ENCODE measurements at places on chromosomes 7 and 10.
A peak's percentile ranks its signal among the peaks of the same experiment; 100 is the strongest.

- peak; percentile 21 for DNase-seq
Observed at GRCh38 chr10:34655286-34656170, 159.6 kb downstream of the PARD3 start.

- no peak for DNase-seq
Observed at GRCh38 chr10:971613-972012, 16.6 kb upstream of the GTPBP4 start.

- DNase-seq, result no peak
Observed at GRCh38 chr10:68856352-68856751, 29.0 kb downstream of the STOX1 start.

GRCh38 chr10:71980181-71981014 is 16.2 kb downstream of the CHST3 start:
- no peak for DNase-seq

GRCh38 chr10:95290461-95291364 is at the start of gene PDLIM1:
PDLIM1 (minus strand) TSS chr10:95291003; CDS start chr10:95290915, 88 bp downstream.
- no peak for DNase-seq

DNA sequence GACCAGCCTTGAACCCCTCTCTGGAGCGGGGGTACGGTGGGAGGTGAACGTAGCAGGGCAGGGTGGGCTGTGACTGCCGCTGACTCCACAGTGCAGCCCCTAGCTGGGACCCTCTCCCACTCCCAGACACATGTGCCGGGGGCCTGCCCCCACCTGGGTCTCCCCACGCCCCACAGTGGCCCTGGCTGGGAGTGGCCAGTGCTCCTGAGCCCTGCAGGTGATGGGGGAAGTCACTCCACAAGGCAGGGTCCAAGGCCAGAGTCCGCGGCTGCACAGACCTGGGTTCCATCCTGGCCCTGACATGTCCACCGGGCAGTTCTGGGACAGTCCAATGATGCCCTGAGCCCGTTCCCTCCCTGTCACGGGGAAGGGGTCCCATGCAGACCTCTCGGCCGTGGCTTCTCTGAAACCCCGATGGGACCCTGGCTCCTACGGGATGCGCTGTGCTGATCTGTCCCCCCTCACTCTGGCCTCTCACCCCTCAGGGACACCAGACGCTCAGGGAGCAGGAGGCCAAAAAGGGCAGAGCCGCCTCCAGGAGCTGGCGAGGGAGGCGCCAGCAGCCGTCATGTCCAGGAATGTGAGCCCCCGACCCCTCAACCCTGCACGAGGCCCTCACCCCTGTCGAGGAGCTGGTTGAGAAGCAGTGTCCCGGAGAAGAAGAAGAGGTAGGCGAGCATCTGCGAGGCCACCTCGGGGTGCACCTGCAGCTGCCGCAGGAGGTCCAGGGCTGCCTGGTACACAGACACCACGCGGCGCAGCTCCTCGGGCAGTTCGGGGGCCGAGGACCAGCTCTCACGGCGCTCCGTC is 40.4 kb downstream of the AP5Z1 start:
- no peak for DNase-seq

DNA sequence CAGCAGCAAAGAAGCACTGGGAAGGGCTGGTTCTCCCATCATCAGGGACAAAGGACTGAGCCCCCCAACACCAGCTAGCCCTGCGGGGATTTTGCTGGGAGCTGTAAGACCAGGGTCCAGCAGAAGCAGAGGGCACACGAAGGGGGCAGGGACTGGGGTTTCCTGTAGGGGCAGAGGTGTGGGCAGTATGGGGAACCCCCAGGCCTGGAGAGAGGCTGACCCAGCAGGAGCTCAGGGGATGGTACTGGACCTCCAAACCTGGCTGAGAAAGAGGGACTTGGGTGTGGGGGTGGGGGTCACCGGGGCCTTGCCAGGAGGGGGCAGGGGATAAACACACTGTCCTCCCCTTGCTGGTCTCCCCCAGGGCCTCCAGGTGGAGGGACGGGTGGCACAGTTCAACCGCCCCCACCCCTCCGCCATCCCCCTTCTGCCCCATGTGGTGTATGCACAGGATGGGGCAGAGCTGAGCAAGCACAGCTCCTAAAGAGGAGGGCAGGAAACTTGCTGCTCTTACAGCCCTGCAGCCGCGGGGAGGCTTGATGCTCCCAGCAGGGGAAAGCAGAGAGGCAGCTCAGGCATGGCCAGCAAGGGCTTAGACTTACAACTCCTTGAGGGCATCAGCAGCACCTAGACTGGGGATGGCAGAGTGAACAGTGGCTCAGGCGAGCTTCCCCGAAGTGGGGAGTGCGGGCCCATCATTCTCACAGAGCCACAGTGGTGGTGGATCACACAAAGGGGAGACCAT is 12.4 kb upstream of the RET start:
- no peak for DNase-seq

GRCh38 chr10:26430641-26431163 is 7.4 kb upstream of the APBB1IP start:
- no peak for DNase-seq

- no peak for DNase-seq
Observed at GRCh38 chr7:4091767-4092166, 590.3 kb upstream of the FOXK1 start.

DNA sequence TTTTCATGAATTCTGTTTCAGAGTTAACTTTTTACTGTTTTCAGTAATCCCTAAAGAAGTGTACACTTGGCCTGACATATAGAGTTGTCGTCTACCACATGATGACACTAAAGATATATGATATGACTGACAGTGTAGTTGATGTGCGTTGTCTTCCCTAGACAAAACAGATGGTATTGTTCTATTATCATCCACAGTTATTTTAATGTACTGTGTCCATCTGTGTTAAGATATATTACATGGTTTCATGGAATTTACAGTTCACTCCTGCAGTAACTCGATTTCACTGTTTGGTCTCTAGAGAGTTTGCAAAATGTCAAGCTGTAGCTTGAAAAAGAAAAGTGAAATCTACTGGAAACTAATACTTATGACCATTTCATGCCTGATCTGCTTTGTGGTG is 18.1 kb downstream of the FOXP2 start:
- no peak for DNase-seq

- peak; percentile 32 for DNase-seq
Observed at GRCh38 chr7:143372070-143372469, 9.1 kb upstream of the ZYX start.
